ENCODE measurements at places on chromosomes 7 and 10.
A peak's percentile ranks its signal among the peaks of the same experiment; 100 is the strongest.

DNA sequence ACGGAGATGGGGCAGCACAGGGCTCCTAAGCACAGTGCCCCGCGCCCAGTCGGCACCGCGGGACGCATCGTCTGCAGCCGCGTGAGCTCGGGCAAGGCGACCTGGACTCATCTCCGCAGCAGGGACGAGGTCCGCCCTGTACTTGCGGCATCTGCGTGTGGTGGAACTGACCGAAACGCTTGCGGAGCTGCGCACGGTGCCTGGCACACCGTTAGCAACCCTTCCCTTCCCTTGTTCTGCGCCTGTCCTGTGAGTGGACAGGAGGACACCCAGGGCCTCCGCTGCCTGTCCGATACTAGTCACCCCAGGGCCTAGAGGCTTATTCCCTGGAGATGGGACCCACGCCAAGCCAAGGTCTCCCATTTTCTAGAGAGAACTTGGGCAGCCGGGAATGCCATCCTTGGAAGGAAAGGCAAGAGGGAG, 98.5 kb downstream of the WDR11 start:
- DNase-seq: no peak

DNA sequence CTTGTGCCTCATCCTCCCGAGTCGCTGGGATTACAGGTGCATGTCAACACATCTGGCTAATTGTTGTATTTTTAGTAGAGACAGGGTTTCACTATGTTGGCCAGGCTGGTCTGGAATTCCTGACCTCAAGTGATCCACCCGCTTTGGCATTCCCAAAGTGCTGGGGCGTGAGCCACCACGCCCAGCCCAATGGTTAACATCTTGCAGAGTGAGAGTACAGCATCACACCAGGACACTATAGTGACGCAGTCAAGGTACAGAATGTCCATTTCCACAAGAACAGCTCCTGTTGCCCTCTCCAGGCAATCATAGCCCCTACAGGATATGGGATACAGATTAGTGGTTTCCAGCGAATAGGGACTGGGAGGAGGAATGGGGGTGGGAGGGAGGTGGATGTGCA, 34.0 kb downstream of the MYO1G start:
- no peak for DNase-seq

GRCh38 chr7:76333511-76334101, 25.2 kb downstream of the YWHAG start:
- DNase-seq: no peak

GRCh38 chr10:48447356-48448215, 141.1 kb downstream of the MAPK8 start:
- peak; percentile 2 for DNase-seq

DNA sequence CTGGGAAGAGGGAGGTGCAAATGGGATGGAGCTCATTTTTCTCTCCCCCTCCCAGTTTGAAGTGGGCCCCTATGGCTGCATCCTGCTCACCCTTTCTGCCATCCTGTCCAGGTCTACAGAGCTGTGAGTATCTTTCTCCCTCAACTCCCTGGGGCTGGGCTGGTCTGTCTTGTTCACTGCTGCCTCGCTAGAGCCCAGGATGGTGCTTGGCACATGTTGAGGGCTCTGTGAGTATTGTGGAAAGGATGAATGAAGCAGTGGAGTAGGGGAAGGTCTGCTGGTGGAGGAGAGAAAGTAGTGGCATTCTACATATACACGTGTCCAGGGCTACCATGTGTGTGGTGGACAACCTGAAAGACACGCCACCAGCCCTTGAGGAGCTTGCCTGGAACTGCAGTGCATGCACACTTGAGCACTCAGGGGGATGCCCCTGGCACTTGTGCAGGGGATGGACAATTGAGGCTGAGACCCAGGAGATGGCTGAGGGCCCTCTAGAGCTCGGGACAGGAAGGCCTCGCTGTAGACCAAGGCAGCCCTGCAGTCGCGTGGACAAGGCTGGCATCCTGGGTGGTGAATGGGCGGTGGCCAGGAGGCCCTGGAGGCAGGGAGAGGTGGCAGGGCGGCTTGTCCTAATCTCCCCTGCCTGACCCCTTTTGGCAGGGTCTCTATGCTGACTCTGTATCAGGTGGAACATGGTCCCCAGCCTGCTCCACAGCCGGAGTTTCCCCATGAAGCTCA, 52.3 kb upstream of the AQP1 start:
- no peak for DNase-seq

DNA sequence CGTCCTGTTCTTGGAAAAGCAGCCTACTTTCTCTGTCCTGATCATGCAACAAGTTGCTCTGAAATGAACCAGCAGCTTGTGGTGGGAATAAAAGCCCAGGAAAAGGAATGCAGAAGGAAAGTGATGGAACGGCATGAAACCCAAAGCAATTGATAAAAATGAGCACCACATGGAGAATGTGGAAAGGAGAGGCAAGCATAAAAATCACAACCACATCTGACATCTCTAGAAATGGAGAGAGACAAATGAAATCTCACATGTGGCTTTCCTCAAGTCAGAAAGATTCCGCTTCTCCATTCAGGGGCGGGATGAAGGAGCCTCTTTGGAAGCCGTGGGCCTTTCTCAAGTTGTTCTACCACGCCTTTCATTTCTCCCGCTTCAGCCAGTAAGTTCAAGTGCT, 631.7 kb upstream of the GALNT17 start:
- no peak for DNase-seq

- DNase-seq: no peak
Observed at GRCh38 chr7:12158334-12159060, 52.6 kb upstream of the TMEM106B start.

DNA sequence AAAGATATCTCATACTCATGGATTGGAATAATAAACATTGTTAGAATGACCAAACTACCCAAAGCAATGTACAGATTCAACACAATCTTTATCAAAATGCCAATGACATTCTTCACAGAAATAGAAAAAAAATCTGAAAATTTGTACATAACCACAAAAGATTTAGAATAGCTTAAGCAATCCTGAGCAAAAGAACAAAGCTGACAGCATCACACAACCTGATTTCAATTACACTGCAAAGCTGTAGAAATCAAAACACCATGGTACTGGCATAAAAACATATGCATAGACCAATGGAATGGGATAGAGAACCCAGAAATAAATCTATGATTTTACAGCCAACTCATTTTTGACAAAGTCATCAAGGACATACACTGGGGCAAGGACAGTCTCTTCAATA, 130.0 kb upstream of the TMEM72 start:
- DNase-seq: no peak

- DNase-seq: no peak
Observed at GRCh38 chr7:157616931-157617330, 280.1 kb downstream of the DNAJB6 start.
